ENCODE measurements at places on chromosomes 12 and 14. TPM values are rescaled to one million over a fixed set of nuclear protein-coding genes. Genes with fewer than 3 reads are reported as not detected.

CERS5 gene
- total RNA-seq: 22.3 TPM

ARG2 gene
- total RNA-seq: 18.3 TPM

PTPN6 gene
- 21.0 TPM for total RNA-seq

SMCO2 gene
- not detected for total RNA-seq

RASSF8 gene
- 7.6 TPM for total RNA-seq

NUAK1 gene
- total RNA-seq: 8.0 TPM

NABP2 gene
- total RNA-seq: 43.2 TPM

EXOC3L4 gene
- total RNA-seq: not detected

GALNT16 gene
- 0.07 TPM for total RNA-seq

PLEK2 gene
- 86.1 TPM for total RNA-seq

SLC39A5 gene
- not detected for total RNA-seq

TNS2 gene
- total RNA-seq: 12.1 TPM

ARF3 gene
- 95.4 TPM for total RNA-seq

P3H3 gene
- 19.7 TPM for total RNA-seq

RIPK3 gene
- total RNA-seq: 5.4 TPM

KCNA5 gene
- not detected for total RNA-seq

TMTC1 gene
- 5.1 TPM for total RNA-seq

NAB2 gene
- 72.4 TPM for total RNA-seq

SSPN gene
- total RNA-seq: 3.2 TPM

ARMH4 gene
- total RNA-seq: not detected

CCDC77 gene
- total RNA-seq: 4.9 TPM

RPS6KL1 gene
- total RNA-seq: 1.6 TPM

ZNF891 gene
- 0.42 TPM for total RNA-seq

SLCO1B1 gene
- total RNA-seq: not detected

COCH gene
- 1.0 TPM for total RNA-seq

PDE3A gene
- 0.14 TPM for total RNA-seq

PROX2 gene
- total RNA-seq: not detected

IL31 gene
- not detected for total RNA-seq

OXA1L gene
- total RNA-seq: 105 TPM

KRT72 gene
- total RNA-seq: not detected

GALNT8 gene
- not detected for total RNA-seq

CCDC197 gene
- total RNA-seq: not detected

STXBP6 gene
- not detected for total RNA-seq

ALDH1L2 gene
- total RNA-seq: 2.9 TPM

KRT85 gene
- not detected for total RNA-seq

HPD gene
- total RNA-seq: not detected

CLEC1B gene
- total RNA-seq: not detected

SERPINA10 gene
- total RNA-seq: not detected

MMP17 gene
- total RNA-seq: 7.8 TPM

BICD1 gene
- total RNA-seq: 5.9 TPM

ANKRD33 gene
- total RNA-seq: not detected
